ENCODE measurements at places on chromosomes 5 and 9.

DNA sequence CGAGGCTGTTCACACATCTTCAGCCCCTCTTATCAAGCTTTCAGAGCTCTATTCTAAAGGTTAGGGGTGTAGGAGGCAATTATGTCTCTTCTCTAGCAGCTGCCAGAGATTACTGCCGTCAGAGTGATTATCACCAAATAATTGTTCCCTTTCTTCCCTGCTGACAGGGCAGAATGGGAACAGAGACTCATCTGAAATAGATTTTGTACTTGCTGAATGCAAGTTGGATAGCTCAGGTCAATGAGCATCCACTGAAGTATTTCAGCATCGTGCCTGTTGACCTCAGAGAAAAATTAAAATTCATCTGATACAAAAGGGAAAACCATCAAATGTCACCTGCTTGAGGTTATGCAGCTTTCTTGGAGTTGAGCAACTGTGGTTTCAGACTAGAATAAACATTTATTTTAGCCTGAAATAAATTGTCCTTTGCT lies 213.7 kb upstream of the MAP3K1 start:
- no peak for DNase-seq

DNA sequence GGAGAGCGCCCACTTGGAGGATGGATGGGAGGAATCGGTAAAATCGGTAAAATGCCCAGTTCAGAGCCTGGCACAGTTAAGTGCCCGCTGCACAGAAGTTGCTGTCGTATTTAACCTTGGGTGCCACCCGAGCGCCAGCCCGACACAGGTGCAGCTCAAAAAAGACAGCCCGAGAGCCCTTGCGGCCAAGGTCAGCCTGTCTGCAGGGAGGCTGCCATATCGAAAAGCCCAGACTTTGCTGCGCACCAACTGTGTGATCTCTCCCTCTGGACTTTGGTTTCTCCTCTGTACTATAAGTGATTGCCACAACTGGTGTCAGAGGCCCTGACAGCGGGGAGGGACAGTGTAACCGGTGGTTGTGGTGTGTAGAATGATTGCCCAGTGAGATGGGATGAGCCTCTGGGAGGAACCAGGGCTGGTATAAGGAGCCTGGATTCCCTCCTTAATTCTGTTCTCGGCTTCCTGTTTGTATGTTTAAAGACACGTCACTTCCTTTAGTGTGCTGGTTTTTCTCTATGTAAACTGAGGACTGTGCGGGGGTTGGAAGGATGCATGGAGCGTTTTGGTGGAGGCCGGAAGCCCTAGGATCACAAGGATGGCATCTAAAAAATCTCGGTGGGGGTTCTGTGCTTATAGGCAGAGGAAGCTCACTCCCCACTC lies 792 bp downstream of the NTMT1 start:
- no peak for DNase-seq

GRCh38 chr9:78677326-78677725 lies 380.4 kb downstream of the PSAT1 start:
- no peak for DNase-seq

DNA sequence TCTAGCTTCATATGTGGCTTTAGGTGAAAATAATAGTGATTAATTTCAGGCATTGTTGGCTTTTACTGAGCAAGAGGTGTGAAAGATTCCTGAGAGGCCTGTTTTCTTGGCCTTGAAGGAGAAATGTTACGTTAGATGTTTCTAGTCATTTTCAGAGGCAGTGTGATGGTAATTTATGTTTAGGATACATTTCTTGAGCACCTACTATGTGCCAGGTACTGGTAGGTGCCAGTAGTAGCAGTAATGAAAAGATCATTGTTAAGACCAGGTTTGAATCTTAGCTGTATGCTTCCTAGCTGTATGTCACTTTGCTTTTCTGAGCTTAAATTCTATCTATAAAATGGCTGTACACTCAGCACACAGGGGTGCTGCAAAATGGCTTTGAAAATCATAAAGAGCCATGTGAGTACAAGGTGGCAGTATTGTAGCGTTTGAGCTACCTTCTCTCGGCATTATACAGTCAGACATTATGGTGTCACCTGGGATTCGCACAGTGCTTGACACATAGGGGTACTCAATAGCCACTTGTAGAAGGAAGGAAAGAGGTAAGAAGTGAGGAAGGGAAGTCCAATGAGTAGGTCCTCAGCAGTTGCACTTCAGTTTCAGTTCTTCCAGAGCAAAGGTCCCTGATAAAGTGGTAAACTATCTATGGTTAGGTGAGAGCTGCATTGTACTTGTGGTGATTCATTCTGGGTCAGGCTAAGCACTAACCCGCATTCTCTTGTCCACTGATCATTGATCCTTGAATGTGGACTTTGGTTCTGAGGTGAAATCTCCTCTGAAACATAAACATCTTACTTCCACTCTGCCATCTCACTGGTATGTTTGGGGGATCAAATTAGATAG lies 166.5 kb upstream of the NR3C1 start:
- no peak for DNase-seq

DNA sequence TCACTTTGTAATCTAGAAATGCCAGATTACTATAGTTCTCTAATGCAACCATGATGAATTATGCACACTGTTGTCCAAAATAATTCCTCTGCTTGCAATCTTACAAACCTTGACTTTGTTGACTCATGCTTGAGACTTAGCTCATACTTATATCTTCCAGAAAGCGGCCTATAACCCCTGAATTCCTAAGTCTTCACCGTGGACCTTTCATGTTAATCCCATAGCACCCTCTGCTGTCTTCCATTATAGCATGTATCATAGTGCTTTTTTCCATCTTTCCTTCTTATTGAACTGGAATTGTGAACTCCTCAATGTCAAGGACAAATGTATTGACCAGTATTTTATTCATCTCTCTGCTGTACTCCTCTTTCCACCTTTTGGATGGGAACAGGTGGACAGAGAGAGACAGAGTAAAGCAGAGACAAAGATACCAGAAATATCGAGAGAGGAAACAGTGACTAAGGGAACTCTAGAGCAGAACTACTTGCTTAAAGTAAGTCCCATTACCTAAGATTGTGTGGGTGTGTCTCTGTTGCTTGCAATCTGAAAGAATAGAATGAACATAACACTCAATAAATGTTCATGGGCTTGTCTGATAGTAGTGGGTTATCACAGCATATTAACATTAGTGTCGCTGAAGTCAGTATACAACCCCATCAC lies 110.0 kb downstream of the LURAP1L start:
- no peak for DNase-seq

DNA sequence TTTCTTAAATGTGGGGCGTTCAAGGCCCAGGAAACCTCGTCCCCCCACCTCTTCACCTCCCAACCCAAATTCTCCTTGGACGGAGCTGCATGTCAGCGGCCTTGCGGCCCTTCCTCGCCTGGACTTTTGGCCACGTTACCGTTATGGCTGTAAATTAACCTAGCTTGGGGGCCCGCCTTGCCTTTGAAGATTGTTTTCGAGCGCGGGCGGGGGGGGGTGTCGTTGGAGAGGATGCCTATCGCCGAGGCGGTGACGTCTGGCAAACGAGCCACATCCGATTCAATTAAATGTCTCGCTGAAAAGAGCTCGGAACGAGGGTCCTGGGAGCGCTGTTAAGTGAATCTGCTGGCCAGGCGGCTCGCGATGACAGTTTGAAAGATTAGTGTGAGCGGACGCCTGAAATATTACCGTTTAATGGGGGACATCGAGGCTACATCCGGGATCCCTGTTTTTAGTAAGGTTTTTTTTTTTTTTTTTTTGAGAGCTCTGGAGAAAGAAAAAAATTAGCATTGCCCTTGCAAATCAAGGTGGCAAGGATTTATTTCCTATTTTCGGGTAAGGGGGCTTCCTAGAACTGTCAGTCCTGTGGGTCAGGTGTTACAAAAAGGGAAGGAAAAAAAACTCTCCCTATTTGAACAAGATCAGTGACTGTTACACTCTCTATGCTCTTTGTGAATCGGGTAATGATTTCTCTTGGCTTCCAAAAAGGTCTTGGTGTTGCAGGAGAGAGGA lies 2.3 kb upstream of the NKX2-5 start:
- no peak for DNase-seq

GRCh38 chr9:93859431-93860215 lies 95.5 kb downstream of the BARX1 start:
- DNase-seq = no peak
